ENCODE measurements at places on chromosomes 6 and 20.

- no peak for DNase-seq
Observed at GRCh38 chr6:17381424-17382147, 11.8 kb upstream of the CAP2 start.

DNA sequence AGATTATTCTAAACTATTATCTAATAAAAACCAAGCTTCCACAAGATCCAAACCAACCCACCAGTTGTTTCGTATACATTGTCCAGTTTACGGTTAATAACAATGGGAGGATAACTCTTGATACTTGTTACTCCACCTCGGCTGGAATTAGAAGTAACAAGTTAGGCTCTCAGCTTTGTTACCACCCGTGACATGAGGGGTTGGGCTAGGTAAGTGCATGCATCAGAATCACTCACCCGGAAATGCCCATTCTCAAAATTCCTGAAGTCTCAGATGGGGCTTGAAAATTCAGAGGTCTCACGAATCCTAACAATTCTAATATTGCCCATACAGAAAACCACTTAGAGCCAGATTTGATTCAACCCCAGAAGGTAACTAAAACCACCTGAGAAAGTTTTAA is 27.0 kb upstream of the SERPINB1 start:
- DNase-seq: no peak

- DNase-seq: no peak
Observed at GRCh38 chr6:33105386-33105785, 29.6 kb downstream of the HLA-DPB1 start.

- DNase-seq: no peak
Observed at GRCh38 chr6:56230976-56231566, 16.3 kb downstream of the COL21A1 start.

DNA sequence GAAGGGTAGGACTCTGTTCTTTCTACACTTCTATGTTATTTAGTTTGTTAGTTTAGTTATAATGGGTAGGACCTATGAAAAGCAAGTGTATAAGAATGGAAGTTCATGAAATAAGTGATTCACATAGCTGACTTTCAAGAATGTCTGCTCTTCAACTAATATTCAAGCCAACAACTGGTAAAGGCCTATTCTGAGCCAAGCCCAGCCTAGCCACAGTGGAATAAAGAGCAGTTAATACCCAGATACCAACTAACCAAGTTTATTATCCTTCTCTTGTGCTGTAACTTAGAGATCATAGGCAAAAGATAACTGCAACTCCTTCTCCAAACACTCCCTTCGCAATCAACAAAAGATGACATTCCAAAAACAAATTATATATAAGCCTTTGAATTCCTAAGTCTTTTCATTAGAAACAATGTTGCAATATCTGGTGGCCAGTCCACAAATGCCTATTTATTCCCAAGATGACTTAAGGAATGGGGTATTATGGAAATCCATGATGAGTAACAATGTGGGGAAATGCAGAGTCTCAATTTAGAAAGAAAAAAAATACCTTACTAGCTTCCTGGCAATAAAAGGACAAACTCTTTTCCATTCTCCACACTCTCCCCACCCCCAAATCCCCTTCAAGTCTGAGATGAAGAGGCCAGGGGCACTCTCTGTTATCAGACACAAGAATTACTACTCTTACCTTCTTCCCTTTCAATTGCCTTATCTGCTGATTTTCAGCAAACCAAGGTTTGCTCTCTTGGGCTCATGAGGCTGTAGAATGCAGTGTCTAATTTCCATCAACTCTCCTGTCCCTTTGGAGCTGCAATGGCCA is 27.4 kb downstream of the BTBD9 start:
- no peak for DNase-seq

DNA sequence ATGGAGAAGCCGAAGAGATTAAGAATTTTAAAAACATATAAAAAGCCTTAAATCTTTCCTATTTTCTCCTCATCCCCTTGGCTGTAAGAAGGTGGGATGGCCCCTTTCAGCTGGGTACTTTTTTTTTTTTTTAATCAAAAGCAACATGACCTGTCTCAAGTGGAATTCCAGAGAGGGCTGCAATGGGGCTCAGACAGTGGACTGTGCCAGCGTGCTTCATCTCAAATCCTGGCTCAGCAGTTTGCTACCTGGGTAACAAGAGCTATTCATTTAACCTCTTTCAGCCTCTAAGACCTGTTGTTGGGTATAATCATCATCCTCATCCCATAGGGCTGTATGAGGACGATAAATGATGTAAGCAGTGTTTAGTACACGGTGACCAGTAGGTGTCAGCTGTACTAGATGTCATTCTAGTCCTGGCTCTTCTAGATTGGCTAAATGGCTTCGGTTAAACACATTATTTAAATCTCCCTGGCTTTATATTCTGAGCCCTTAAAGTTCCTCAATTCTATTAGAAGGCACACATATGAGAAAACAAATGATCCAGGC is 6.9 kb upstream of the PPP1R3G start:
- DNase-seq: peak; percentile 35

- DNase-seq: no peak
Observed at GRCh38 chr20:18090044-18090443, 32.3 kb upstream of the OVOL2 start.

- DNase-seq: peak; percentile 39
Observed at GRCh38 chr20:17518339-17519052, 12.7 kb downstream of the BFSP1 start.

GRCh38 chr20:20743511-20744169 is 31.2 kb upstream of the RALGAPA2 start:
- no peak for DNase-seq

- no peak for DNase-seq
Observed at GRCh38 chr20:23683281-23683680, 5.6 kb downstream of the CST4 start.

DNA sequence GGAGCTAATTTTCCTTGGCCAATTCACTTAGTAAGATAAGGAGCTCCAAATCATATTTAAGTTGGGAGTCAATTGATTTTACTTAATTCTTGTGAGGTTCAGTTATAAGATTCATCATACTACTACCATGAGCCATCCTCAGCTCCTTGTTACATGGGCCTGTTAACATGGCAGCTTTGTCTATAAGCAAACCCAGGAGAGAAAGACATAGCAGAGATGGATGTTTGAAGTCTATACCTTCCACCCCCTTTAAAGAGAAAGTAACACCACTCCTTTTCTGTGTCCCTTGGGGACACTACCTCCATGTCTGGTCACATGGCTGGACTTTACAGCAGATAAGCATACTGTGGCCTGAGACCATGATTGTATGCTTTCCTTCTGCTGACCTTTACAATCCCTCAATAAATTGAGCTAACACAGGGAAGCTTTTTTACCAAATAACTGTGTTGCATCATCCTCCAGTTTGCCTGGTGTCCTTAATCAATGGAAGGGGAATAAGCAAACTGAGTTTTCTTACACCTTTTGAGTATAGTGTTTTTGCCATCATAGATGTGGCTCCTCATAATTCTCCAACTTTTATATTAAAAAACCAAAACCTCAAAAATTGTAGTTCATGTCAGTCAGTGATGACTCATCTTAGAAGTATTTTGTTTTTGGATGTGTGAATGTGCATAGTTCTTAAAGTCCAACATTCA is 9.8 kb upstream of the ZNFX1 start:
- DNase-seq: no peak

- DNase-seq: peak; percentile 76
Observed at GRCh38 chr6:158718461-158719046, 68.7 kb downstream of the SYTL3 start.

GRCh38 chr6:347232-347631 is 44.3 kb upstream of the IRF4 start:
- DNase-seq: no peak

DNA sequence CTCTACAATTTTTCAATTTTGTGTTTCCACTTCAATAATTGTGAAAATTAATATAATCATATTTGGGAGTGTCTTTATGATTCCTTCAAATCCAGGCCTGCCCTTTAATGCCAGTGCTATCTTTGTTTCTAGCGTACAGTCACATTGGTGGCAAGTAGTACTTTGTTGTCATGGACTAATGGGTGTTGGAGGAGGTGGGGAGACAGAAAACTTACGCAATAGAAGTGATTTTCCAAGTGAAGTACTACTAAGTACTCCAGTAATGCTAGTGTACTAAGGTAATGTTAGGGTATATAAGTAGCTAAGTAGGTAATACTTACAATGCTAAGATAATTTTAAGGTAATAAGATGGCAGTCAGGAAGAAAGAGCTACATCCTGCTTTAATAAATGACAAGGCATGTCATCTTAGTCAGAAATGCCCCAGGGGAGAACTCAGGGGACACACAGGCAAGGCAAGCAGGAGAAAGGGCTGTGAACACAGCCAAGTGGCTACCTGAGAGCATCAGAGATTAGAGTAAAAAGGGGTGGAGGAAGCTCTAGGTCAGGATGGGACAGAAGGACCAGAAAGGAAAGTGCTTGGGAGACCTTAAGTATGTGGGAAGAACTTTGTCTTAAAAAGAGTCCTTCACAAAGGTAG is 217.2 kb upstream of the PRDM1 start:
- no peak for DNase-seq

- DNase-seq: no peak
Observed at GRCh38 chr6:32840604-32841246, 2.2 kb upstream of the TAP2 start.

DNA sequence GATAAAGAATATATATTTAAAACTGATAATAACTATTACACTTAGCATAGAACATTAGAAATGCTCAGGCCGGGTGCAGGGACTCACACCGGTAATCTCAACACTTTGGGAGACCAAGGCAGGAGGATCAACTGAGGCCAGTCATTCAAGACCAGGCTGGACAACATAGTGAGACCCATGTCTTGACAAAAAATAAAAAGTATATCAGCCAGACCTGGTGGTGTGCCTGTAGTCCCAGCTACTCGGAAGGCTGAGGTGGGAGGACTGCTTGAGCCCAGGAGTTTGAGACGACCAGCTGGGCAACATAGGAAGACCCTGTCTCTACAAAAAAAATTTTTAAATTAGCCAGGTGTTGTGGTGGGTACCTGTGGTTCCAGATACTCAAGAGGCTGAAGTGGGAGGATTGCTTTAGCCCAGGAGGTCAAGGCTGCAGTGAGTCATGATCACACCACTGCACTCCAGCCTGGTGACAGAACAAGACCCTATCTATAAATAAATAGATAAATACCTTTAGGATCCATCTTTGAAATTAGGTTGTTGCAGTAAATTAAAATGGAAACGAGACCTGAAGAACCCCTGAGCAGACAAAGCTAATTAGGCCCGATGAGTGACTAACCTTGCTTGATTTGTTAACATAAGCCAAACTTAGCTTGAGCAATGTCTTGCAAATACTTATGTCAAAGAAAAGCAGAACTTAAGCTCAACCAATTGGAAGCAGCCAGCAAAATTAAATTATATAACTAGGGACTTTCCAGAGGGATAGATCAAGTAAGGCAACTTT is 75.8 kb upstream of the E2F3 start:
- no peak for DNase-seq

GRCh38 chr6:14984519-14984853 is 261.4 kb upstream of the JARID2 start:
- DNase-seq: peak; percentile 44

- no peak for DNase-seq
Observed at GRCh38 chr20:3797226-3797545, 1.1 kb downstream of the CDC25B start.

GRCh38 chr6:140043762-140044378 is 669.4 kb upstream of the CITED2 start:
- no peak for DNase-seq

- no peak for DNase-seq
Observed at GRCh38 chr6:40205004-40205403, 270.7 kb upstream of the MOCS1 start.

GRCh38 chr6:100464903-100465700 is at the start of gene SIM1:
TSS of gene SIM1 (minus strand) at chr6:100464921. CDS start at chr6:100463468, 1,453 bp downstream.
- DNase-seq: peak; percentile 83

DNA sequence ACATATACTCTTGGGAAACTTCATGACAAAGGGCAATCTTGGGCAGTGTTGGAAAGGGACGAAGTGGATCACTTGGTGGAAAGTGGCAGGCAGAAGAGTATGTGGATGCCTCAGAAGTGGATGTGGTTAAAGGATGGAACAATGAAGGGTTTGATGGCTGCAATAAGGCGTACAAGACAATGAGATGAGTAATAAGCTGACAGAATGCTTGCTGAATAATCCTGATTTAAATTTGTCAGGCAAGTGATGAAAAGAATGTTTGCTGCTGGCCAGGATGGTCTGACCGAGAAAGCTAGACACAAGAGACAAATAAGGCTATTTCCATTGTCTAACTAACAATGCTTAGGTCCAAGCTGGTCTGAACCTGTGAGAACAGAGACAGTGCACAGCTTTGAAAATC is 61.6 kb upstream of the CEP85L start:
- no peak for DNase-seq

- no peak for DNase-seq
Observed at GRCh38 chr6:157967020-157967419, 14.6 kb upstream of the SYNJ2 start.

- DNase-seq: no peak
Observed at GRCh38 chr6:166241974-166242373, 66.2 kb downstream of the PRR18 start.

DNA sequence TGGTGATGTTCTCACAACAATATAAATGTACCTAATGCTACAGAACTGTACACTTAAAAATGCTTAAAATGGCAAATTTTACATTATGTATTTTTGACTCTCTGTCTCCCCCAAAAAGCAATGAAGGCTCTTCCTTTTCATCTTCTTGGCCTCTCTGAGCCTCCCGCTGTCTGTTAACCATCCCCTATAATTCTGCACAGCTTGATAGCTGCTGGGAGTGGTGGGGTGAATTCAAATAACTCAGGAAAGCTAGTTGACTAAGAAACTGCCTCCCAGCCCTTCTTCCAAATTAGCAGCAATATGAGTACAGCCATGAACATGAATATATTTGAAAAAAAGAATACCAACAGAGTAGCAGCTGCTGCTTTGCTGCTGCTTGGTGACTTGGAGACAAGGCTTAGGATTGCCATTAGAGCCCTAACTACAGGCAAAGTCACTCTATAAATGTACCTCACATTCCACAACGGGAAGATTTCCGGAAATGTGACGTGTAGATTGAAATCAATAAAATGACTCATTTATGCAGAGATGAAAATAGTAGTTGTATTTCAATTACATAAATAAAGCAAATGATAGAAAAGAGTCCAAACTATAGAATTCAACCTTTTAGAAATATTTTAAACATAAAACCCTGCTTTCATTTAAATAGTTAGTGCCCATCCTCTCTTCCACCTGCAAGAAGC is 200.1 kb upstream of the HEY2 start:
- DNase-seq: no peak

Measured in HEK293T (cell line).